Right forelimb (tissue), 1 donor: ENCODE measurements at places on chromosomes 2 and 18.

GRCh38 chr2:165692906-165693305, 101.1 kb downstream of the GALNT3 start:
- DNase-seq: no peak

GRCh38 chr18:48821251-48821590, 129.5 kb downstream of the SMAD7 start:
- DNase-seq: no peak

DNA sequence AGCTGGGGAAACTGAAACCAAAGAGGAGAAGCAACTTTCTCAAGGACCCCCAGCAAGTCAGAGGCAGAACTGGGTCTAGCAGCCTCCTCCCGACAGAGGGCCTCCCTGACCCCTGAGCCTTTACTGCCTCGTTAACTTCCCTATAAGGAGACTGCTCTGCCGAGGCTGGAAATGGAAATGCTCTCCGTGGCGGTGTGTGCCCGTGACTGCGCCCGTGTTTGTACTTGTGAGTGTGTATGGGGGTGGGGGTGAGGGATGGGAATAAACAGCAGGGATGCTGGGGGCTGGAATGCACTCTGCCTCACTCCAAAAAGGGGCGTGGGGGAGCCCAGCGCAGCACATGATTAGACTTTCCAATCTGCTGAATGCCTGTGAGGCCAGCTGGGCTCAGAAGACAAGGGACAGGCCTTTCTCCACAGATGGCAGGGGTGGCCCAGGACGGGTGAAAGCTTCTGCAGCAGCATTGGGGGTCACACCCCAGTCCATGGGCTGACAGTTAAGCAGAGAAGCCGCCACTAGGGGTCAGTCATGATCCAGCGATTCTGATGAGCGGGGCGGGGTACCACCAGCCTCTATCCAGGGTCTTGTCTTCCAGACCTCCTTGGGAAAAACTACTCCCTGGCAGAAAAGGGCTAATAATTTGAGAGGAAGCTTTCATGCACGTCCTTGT, 26.8 kb downstream of the MPHOSPH10 start:
- peak; percentile 63 for DNase-seq

DNA sequence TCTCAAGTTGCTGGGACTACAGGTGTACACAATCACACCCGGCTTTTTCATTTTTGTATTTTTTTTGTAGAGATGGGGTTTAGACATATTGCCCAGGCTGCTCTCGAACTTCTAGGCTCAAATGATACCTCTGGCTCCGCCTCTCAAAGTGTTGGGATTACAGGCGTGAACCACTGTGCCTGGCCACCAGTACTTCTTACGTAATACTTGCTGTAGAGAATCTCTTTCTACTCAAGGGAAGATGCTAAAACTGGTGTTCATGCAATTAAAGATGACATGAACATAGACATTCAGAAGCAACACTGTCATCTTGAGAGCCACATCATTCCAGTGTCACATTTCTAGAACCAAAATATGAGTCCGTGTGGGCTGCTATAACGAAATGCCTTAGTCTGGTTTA, 53.7 kb upstream of the FRZB start:
- no peak for DNase-seq

GRCh38 chr2:17270894-17271293, 247.3 kb downstream of the RAD51AP2 start:
- no peak for DNase-seq

DNA sequence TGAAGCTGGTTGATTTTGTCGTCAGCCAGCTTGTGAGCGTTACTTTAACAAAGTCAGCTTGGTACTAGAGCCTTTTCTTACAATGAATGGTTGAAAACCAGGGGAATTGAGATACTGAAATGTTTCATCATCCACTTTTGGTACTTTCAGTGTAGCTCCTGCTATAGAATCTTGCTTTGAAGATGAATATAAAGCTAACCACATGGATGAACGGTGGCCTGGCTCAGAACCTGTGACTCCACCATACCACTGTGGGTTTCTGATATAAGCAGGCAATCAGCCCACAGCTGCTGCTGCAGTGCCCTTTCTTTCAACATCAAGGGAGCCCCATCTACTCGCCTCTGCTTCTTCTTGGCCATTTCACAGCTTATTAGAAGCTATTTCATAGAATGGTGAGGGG, 53.2 kb upstream of the GPR45 start:
- no peak for DNase-seq

GRCh38 chr2:189024901-189025618, 50.9 kb downstream of the COL3A1 start:
- DNase-seq: no peak

DNA sequence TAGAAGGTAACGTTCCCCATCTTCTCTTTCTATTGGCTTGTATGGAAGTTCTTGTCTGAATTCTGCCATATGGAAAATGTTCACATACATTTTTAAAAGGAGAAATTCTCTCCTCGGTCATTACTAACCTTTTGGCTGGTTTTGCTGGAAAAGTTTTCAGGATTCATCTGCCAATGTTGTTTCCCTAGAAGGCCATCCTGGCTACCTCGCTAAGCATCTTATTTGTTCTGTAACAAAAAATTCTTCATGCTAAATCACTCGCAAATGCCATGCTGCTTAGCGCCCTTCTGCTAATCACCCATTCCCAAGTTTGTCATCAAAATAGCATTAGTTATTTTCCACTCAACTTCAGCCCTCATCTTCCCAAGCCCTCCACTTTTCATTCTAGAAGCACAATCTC, 262.0 kb downstream of the SLC8A1 start:
- DNase-seq: no peak

- no peak for DNase-seq
Measured at GRCh38 chr18:78786776-78787175, 192.8 kb upstream of the SALL3 start.

DNA sequence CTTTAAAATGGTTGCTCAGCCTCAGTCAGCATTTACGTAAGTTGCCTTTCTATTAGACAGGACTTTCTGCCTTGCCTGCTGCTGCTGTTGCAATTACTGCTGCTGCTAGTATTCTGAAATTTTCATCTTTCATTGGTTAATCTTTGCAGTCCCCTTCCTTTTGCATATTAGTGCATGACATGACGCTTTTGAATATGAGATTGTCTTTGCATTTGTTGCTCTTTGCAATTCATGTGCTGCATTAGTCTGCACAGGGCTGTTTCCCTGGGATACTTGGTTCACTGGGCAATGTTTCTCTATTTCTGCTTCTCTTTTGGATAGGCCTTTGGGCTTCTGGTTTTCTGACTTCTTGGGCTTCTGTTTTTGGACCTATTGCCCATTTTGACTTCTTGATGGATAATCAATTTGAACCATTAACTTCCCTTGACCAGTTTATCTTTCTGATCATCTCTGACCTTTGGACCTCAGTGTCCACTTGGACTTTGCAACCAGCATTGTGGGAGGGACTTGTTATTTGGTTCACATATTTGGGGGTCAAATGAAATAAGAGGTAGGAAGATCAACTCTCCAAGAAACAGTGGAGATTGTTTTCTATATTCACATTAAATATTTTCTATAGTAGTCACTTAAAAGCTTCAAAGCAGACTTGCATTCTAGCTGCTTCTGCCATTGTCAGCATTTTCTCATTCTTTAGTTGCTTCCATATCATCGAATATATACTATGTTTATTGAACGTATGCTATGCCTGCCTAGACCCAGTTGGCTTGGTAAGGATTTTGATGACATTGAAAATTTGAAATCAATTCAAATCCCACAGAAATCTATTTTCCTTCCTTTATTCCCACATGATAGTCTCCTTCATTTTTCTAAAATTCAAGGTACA, 12.5 kb upstream of the BUB1 start:
- DNase-seq: no peak

- DNase-seq: no peak
Measured at GRCh38 chr2:41735476-41735875, 312.3 kb upstream of the PKDCC start.

- no peak for DNase-seq
Measured at GRCh38 chr2:119113489-119113770, 45.1 kb downstream of the C1QL2 start.

GRCh38 chr18:55696811-55697210, 108.8 kb upstream of the TCF4 start:
- no peak for DNase-seq

DNA sequence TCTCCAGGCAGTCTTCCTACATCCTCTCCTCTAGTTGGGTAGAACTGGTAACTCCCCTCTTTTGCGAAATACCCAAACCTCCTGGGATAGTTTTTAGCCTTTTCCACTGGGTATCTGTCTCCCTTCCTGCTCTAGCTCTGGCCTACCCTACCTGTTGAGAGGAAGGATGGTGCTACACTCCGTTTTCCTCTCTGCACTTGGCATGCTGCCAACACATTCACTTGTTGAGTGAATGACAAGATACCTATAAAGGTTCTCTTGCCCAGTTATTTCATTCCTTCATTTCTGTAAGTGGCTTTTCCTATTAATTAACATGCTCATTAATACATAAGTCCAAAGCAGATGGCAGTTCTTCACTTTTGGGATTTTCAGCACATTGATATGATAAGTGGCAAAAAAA, 293.8 kb downstream of the CNTNAP5 start:
- DNase-seq: no peak

- DNase-seq: no peak
Measured at GRCh38 chr18:8657050-8657820, 48.0 kb downstream of the RAB12 start.

GRCh38 chr2:224959556-224959955, 82.7 kb downstream of the DOCK10 start:
- DNase-seq: no peak

DNA sequence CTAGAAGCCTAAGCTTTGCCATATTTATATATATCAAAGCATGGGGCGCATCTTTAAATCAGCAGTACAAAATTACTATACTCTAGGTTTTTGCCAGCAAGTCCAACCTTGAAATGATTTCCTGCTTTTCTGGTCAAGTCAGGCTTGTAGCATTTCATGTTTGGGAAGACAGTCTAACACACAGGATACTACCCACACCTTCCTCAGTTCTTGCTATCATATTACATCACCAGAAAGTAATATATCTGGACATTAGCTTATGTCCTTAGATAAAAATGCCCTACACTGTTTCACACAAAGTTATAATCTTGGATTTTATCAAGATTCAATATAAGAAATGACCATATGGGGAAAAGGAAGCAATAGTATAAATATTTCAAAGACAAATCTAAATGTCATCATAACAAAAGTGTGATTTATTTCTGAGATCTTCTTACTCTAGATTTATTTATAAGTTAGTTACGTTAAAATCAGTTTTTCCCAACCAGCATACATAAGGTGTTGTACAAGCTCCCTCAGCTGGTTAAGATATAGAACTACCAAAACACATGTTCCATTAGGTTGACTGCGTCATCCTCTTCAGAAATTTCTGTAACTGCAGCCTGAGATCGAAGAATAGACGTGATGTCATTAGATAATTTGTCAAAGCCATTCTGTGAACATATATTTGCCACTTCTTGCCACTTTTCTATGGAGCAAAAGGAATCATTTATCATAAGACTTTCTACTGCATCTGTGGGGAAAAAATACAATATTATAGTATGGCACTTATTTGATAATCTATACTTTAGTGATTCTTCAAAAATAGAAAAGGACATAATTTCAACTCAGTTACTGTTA, 56.6 kb downstream of the CLHC1 start:
- DNase-seq: no peak

DNA sequence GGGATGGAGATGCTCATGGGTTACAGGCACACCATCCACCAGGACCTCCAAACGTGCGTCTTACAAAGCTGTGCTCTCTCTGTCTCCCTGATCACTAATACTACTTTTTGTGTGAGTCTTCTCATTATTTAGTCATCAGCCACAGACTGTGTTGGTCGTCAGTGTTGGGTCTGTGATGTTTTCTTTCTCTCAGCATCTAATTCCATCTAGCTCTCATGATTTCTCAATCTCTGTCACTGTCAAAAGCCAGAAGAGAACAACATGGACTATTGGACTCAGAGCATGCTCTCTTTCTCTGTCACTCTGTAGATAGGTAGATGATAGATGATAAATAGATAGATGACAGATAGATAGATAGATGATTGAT, 6.0 kb upstream of the ARL4C start:
- DNase-seq: no peak

GRCh38 chr18:24862201-24862816, 401.9 kb downstream of the HRH4 start:
- no peak for DNase-seq

- DNase-seq: no peak
Measured at GRCh38 chr2:85255456-85255812, 72.4 kb downstream of the TGOLN2 start.

DNA sequence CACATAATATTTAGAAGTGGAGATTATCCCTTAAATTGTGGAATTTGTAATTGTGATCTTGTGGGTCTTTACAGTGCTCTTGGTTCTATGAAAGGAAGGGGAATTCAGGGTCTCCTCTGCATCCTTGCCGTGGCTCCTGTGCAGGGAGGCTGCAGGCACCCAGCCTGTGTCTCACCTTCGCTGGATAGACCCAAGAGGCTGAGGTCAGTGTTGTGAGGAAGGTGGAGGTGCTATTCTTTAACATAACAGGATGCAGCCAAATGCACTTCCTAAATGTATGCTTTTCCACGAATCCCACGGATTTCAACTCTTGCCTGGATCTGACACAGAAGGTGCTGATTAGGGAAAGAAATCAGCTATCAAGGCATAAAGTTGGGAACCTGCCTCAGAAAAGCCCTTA, 69.5 kb downstream of the TMEM18 start:
- no peak for DNase-seq

- no peak for DNase-seq
Measured at GRCh38 chr2:223594259-223594658, 7.9 kb downstream of the SCG2 start.

- DNase-seq: no peak
Measured at GRCh38 chr2:189218236-189218635, 38.7 kb upstream of the COL5A2 start.

DNA sequence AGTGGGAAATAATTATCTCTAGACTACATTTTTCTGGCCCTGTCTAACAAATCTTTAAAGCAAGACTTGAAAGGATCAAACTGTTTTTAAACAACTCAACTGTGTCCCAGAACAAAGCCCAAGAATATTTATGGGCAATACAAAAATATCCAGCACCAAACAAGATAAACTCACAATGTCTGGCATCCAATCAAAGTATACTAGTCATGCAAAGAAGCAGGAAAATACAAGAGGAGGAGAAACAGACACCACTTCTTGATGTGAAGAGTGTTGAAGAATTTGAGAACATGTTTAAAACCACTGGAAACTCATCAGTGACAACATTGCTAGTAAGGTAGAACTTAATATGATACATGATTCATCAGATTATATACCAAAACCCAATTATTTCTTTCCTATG, 66.1 kb upstream of the CDC42EP3 start:
- no peak for DNase-seq

GRCh38 chr2:239793836-239794235, 231.3 kb downstream of the NDUFA10 start:
- DNase-seq: peak; percentile 19

DNA sequence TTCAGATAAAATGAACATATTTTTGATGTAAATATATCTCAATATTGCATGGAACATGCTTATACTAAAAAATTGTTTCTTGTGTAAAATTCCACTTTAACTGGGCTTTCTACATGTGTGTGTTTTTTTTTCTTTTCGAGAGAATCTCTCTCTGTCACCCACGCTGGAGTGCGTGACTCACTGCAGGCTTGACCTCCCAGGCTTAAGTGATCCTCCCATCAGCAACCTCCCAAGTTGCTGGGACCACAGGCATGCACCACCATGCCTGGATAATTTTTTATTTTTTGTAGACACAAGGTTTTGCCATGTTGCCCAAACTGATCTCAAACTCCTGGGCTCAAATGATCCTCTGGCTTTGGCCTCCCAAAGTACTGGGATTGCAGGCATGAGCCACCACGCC, 254.6 kb downstream of the LOXHD1 start:
- DNase-seq: no peak
